ENCODE measurements at places on chromosomes 3 and 15.

DNA sequence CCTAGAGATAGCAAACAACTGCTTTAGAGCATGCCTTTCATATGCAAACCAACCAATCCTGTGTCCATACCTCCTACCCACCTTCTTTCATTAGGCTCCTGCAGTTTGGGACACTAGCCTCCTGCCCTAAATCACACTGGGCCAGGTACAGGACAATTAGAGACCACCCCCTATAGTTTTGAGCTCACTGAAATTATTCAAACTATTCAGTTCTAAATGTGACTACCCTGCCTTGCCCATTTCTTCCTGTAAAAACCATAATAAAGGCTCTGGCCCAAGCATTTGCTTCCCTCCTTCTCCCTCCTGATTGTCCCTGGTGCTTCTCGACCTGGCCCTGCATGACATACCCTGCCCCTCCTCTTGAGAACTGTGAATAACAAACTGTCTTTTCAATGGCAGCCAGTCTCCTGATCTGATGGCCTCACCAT, 31.4 kb upstream of the LRIG1 start:
- H3K27me3 ChIP-seq = no peaks in the 10 kb centered on the region
- H3K27ac ChIP-seq = no peak overlapping the region
- DNase-seq = no peak
- no peak overlapping the region for H3K4me3 ChIP-seq
- no peaks in the 10 kb centered on the region for H3K36me3 ChIP-seq
- H3K4me1 ChIP-seq = no peaks in the 10 kb centered on the region

DNA sequence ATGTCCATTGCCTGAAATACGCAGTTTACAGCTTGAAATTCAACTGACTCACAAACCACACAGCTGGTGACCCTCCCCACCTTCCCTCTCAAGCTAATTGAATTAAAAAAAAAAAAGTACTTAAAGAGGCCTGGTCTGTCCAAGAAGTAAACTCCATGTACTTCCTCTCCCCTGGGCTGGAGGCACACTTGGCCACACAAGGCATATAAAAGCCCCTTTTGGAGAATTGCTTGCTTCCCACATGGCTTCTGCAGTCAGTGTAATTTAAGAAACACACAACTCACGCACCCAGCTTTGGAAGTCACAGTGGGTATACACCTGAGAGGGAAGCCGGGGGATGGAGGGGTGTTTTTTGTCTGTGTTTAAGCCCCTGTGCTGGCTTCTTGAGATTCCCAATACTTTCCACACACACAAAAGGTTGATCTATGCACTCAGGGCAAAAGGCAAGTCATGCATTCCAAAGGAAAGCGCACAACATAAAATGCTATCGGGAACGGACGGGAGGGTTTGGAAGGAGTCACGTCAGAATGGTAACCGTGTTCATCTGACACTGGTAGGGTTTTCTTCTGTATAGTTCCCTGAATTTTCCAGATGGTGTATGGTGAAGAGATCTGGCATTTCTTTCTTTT, 106.6 kb upstream of the ALDH1A3 start:
- no peaks in the 10 kb centered on the region for H3K27me3 ChIP-seq
- no peak overlapping the region for H3K4me3 ChIP-seq
- H3K27ac ChIP-seq = no peak overlapping the region
- H3K36me3 ChIP-seq = no peaks in the 10 kb centered on the region

GRCh38 chr15:100030586-100031229, 297.5 kb upstream of the LYSMD4 start:
- H3K4me3 ChIP-seq = no peak overlapping the region
- H3K4me1 ChIP-seq = no peaks in the 10 kb centered on the region
- DNase-seq = no peak
- H3K27me3 ChIP-seq = no peaks in the 10 kb centered on the region

GRCh38 chr15:95520511-95520910, 810.0 kb upstream of the NR2F2 start:
- H3K27me3 ChIP-seq = no peaks in the 10 kb centered on the region
- DNase-seq = no peak
- no peak overlapping the region for H3K4me3 ChIP-seq
- no peak overlapping the region for H3K27ac ChIP-seq

DNA sequence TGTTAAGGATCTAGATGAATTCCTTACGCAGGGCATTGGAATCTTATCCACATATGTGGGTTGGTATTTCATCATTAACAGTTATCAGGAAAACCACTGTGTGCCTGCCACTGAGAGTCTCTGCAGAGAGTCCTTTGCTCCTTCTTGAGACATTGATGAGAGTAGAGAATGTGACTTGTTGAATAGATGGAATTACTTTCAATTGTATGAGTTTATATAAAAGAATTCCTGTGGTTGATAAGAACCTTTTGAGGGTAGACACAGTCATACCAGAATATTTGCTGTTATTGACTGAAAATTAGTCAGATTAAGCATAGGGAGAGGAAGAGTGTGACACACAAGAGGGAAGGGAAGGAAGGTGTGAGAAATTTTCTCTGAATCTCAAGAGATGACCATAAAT, 30.8 kb downstream of the ARHGEF26 start:
- no peaks in the 10 kb centered on the region for H3K4me1 ChIP-seq
- H3K27ac ChIP-seq = no peak overlapping the region
- DNase-seq = no peak
- no peaks in the 10 kb centered on the region for H3K36me3 ChIP-seq

GRCh38 chr3:56869157-56869889, 67.6 kb upstream of the ARHGEF3 start:
- DNase-seq = no peak
- no peak overlapping the region for H3K4me3 ChIP-seq
- H3K27ac ChIP-seq = no peak overlapping the region
- no peaks in the 10 kb centered on the region for H3K27me3 ChIP-seq
- no peaks in the 10 kb centered on the region for H3K36me3 ChIP-seq

DNA sequence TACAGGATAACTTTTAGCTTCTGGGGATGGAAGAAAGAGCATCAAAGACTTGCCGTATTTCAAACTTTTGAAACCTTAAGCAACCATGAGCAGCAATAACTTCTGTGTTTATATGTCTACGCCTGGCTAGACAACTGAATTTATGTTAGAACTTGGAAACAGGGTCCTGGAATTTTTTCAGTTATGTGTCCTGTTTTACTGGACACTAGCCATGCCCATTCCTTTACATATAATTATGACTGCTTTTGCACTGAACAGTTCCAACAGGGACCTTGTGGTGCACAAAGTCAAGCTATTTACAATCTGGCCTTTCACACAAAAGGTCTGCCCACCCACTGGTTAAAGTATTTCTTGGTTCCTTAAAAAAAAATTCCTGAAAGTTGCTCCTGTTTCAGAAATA, 37.1 kb downstream of the TJP1 start:
- no peaks in the 10 kb centered on the region for H3K36me3 ChIP-seq
- no peaks in the 10 kb centered on the region for H3K27me3 ChIP-seq
- H3K4me3 ChIP-seq = no peak overlapping the region
- no peak overlapping the region for H3K27ac ChIP-seq
- no peak for DNase-seq
- peaks cover 4% of the 10 kb centered on the region for H3K4me1 ChIP-seq

DNA sequence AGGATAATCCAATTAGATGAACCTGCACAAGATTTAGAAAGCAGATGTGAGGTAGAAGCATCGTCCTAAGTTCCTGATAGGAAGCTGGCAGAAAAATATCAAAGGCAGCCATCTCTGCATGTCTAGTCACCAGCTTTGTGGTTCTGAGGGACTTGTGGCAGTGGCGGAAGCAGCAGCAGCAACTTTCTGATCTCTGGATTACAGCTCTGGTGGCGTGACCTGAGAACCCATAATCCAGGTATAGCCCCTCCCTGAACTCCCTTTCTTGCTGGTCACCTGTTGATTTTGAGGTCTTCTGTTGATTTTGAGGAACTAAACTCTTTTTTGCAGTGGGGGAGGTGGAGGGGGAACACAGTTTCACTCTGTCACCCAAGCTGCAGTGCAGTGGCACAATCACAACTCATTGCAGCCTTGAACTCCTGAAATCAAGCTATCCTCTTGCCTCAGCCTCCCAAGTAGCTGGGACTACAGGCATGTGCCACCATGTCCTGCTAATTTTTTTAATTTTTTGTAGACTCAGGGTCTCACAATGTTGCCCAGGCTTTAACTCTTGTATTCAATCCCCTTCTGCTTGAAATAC, 7.9 kb downstream of the FSIP1 start:
- no peaks in the 10 kb centered on the region for H3K27me3 ChIP-seq
- no peaks in the 10 kb centered on the region for H3K36me3 ChIP-seq
- H3K27ac ChIP-seq = no peak overlapping the region
- no peak overlapping the region for H3K4me3 ChIP-seq
- H3K4me1 ChIP-seq = peaks cover 9% of the 10 kb centered on the region

GRCh38 chr3:71052716-71053115, 530.8 kb downstream of the FOXP1 start:
- H3K27me3 ChIP-seq = no peaks in the 10 kb centered on the region
- no peak overlapping the region for H3K4me3 ChIP-seq
- H3K27ac ChIP-seq = peak overlapping the region; percentile 88
- H3K36me3 ChIP-seq = no peaks in the 10 kb centered on the region
- peaks cover 97% of the 10 kb centered on the region for H3K4me1 ChIP-seq
- DNase-seq = no peak

DNA sequence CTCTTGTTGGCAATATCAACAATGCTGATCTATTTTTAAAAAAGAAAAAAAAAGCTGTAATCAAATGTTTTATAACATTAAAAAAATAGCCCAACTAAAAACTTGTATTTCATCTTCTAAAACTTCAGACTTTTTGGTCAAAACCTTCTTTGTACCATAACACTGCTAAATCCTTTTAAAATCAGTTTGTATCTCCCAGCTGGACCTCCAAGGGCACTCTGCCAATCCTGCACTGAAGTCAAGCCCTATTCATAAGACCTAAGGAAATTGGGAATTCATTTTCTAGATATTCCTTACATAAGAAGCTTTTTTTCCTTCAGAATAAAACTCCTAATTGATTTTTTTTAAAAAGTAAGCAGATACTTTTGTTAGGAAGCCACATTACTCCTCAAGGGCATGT, 38.2 kb upstream of the HCLS1 start:
- H3K27me3 ChIP-seq = no peaks in the 10 kb centered on the region
- no peak for DNase-seq
- H3K4me1 ChIP-seq = no peaks in the 10 kb centered on the region
- H3K36me3 ChIP-seq = no peaks in the 10 kb centered on the region

GRCh38 chr3:76624164-76624563, 415.7 kb upstream of the ROBO2 start:
- no peak for DNase-seq
- H3K4me3 ChIP-seq = no peak overlapping the region
- no peaks in the 10 kb centered on the region for H3K27me3 ChIP-seq
- no peaks in the 10 kb centered on the region for H3K36me3 ChIP-seq
- H3K4me1 ChIP-seq = no peaks in the 10 kb centered on the region

GRCh38 chr3:15079091-15079490, 14.0 kb upstream of the MRPS25 start:
- H3K36me3 ChIP-seq = no peaks in the 10 kb centered on the region
- H3K27me3 ChIP-seq = no peaks in the 10 kb centered on the region
- no peaks in the 10 kb centered on the region for H3K4me1 ChIP-seq
- no peak overlapping the region for H3K27ac ChIP-seq

- H3K36me3 ChIP-seq = no peaks in the 10 kb centered on the region
- peaks cover 20% of the 10 kb centered on the region for H3K4me1 ChIP-seq
- no peak for DNase-seq
- no peak overlapping the region for H3K27ac ChIP-seq
- H3K4me3 ChIP-seq = no peak overlapping the region
These were observed 142.0 kb downstream of the GADL1 start for GRCh38 chr3:30752491-30752890.

DNA sequence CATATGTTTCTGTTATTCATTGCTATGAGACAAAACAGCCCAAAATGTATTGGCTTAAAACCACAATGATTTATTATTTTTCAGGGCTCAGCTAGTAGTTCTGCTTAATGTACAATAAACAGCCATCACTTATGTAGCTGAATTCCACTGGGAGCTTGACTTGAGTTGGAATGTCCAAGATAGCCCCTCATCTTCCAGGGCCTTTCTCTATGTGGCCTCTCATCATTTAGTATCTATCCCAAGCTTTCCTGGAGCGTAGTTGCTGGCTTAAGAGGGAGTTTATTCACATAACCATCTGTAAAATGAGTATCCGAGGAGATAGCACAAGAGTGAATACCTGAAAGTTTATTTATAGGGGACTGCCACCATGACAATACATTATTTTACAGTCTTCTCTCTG, 176.8 kb downstream of the EPHA6 start:
- H3K4me3 ChIP-seq = no peak overlapping the region
- no peak overlapping the region for H3K27ac ChIP-seq

- no peaks in the 10 kb centered on the region for H3K36me3 ChIP-seq
- no peak for DNase-seq
- H3K4me1 ChIP-seq = peaks cover 14% of the 10 kb centered on the region
- no peaks in the 10 kb centered on the region for H3K27me3 ChIP-seq
These were observed 579.4 kb upstream of the TBL1XR1 start for GRCh38 chr3:177776661-177777101.

All from transverse colon (tissue), 4 donors.